ENCODE measurements at places on chromosomes 11 and 22.
A peak's percentile ranks its signal among the peaks of the same experiment; 100 is the strongest.

GRCh38 chr11:92601048-92601447, 368.4 kb upstream of the MTNR1B start:
- no peak for DNase-seq

GRCh38 chr11:126347751-126348668, 7.5 kb upstream of the ST3GAL4 start:
- DNase-seq, result no peak

- no peak for DNase-seq
Measured at GRCh38 chr11:125960771-125961170, 14.9 kb downstream of the VSIG10L2 start.

DNA sequence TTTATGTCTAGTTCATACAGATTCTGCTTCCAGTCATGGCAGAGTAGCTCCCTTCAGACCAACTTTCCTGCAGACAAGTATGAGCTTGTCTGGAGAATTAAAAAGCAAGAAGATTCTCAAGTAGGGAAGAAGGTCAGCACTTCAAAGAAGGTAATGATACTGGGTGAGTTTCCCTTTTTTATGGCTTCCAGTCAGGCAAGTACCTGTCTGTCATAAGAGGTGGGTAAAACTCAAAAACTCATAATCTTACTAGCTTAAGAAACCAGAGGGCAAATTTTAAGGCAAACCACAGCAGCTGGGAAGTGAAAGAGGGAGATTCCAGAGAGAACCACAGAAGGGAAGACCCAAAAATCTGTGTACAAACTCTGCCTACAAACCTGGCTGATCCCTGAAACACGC, 54.2 kb downstream of the DENND5A start:
- no peak for DNase-seq

- DNase-seq, result no peak
Measured at GRCh38 chr11:12372111-12372510, 5.3 kb upstream of the PARVA start.

DNA sequence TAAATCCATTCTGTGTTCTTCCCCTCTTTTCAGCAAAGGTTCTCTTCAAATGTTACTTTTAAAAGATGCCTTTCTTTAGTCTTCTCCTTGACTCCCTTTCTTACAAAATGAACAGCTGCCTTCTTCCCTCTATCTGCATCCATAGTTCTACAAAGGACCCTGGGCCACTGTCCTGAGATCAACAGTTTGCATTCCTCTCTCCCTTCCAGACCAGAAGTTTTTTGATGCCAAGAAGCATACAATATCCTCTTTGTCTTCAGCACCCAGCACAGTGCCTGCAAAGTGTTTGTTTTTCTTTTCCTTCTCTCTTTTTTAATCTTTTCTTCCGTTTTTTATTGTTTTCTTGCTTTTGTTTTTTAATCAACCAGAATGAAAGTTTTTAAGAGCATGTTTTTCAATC, 183.5 kb upstream of the SNX19 start:
- DNase-seq, result no peak

DNA sequence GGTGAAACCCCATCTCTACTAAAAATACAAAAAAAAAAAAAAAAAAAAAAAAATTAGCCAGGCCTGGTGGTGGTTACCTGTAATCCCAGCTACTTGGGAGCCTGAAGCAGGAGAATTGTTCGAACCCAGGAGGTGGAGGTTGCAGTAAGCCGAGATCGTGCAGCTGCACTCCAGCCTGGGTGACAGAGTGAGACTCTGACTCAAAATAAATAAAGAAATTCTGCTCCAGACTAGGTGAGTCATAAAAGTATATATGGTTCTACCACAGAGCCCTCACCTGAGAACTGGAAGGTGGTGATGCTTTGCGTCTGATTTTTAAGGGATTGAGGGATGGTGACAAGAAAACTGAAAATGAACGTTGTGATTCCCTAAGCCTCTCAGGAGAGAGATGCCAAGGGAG, 58.4 kb downstream of the NTM start:
- no peak for DNase-seq

DNA sequence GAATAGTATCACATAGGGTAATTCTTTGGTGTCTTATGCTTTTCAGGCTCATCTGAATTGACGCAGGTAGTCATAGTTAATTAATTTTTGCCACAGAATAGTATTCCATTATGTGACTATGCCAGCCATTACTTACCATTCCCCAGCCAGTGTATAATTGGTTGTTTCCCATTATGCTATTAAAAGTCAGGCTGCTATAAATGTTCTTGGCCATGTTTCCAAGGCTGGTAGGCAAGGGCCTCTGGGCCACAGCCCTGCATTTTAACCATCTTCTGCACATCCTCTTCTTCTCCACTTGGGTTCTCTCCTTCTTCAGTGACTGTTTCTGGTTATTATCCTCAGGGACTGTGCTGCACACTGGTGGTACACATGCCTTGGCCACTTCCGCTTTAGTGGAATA, 190.9 kb downstream of the ADAMTS15 start:
- DNase-seq, result no peak

GRCh38 chr11:100863080-100863581, 176.0 kb downstream of the ARHGAP42 start:
- DNase-seq, result peak; percentile 27

- peak; percentile 70 for DNase-seq
Measured at GRCh38 chr11:19441752-19442553, 201.2 kb upstream of the E2F8 start.

DNA sequence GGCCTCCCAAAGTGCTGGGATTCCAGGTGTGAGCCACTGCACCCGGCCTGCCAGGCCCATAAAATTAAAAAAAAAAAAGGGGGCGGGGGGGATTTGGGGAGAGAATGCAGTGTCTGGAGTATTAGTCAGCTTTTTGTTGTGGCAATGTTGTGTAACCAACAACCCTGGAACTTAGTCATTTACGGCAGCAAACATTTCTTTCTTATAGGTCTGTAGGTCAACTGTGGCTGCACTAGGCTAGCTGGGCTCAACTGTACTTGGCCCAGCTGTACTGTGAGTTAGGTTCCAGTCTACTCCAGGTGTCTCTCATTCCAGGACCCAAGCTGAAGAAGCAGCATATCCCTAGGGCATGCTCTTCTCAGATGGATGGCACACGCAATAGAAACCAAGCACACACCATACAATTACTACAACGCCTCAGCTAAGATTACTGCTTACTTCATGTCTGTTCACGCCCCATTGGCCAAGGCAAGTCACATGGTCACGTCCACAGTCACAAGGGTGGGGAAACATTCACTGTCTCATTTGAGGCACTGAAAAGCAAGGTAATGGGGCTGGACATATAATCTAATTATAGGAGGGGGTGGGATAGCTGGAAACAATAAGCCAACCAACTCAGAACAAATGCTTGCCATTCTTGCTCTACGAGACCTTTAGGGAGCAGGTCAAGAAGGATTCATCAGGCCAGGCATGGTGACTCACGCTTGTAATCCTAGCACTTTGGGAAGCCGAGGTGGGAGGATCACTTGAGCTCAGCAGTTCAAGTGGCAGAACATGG, 10.4 kb upstream of the SPINDOC start:
- DNase-seq, result no peak

- no peak for DNase-seq
Measured at GRCh38 chr11:118200901-118201680, 23.7 kb downstream of the JAML start.

DNA sequence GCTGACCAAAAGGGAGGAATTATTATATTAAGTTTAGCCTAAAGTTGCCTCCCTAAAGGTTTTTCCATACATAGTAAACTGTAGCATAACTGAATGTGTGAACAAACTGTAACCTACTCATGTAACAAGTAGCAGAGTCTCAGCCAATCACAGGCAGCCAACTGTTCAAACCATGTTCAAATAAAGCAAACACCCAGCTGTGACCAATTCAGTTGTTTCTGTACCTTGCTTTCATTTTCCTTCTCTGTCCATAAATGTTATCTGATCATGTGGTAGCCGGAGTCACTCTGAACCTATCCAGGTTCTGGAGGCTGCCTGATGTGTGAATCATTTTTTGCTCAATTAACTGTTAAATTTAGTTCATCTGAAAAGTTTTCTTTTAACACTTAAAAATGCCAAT, 373.5 kb downstream of the GUCY1A2 start:
- no peak for DNase-seq

GRCh38 chr11:24779791-24780190, 282.9 kb downstream of the LUZP2 start:
- DNase-seq, result no peak

GRCh38 chr11:79330651-79331050, 110.2 kb downstream of the TENM4 start:
- no peak for DNase-seq

- no peak for DNase-seq
Measured at GRCh38 chr22:45587638-45588505, 83.8 kb upstream of the ATXN10 start.

GRCh38 chr11:37078521-37078920, 480.5 kb upstream of the RAG2 start:
- DNase-seq, result no peak

DNA sequence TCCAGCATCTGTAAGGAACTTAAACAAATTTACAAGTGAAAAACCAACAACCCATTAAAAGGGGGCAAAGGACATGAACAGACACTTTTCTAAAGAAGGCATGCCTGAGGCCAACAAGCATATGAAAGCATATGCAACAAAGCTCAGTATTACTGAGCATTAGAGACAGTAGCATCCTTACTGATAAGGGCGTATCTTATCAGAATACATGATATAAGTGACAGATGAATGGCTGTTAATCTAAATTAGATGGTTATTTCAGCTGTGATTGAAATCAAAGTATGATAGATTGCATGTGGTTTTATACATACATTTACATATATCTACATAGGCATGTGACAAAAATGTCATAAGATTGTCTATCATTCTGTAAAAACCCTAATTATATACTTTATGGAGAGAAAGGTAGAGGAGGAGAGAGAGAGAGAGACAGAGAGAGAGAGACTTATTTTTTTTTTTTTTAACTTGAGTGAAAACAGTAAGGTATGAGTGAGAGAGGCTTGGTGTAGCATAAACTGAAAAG, 1240.7 kb downstream of the FAM181B start:
- no peak for DNase-seq

DNA sequence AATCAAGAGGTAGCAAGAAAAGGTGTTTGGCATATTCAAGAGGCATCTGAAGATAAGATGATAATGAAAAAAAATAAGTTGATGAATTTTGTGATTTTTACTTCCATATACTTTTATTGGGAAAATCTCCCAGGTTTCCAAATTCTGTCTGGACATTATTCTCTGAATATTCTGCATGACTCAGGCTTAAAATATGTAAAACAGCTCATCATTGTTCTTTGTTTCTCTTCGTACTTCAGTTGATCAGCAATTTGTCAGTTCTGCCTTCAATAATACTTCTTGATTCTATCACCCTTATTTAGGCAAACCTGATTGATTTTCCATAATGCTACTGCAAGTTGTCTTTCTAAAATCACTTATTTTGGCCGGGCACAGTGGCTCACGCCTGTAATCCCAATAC, 30.2 kb downstream of the GTF2H1 start:
- no peak for DNase-seq

DNA sequence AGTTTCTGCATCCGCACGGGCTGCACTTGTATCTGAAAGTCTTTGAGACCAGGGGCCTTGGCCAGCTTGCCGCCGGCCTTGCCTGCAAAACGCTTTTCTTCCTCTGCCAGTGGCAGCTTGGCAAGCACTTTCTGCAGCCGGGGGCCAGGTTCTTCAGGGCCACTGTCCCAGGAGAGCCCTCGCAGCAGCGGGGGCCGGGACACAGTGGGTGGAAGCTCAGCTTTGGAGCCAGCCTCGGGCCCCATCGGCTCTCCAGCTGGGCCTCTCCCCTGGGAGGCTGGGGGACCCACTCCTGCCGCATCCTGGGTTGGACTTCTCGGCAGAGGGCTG, 57.5 kb upstream of the LYVE1 start:
- no peak for DNase-seq

All from tibial artery (tissue), 4 donors.